ENCODE measurements at places on chromosomes 7 and 10.

DNA sequence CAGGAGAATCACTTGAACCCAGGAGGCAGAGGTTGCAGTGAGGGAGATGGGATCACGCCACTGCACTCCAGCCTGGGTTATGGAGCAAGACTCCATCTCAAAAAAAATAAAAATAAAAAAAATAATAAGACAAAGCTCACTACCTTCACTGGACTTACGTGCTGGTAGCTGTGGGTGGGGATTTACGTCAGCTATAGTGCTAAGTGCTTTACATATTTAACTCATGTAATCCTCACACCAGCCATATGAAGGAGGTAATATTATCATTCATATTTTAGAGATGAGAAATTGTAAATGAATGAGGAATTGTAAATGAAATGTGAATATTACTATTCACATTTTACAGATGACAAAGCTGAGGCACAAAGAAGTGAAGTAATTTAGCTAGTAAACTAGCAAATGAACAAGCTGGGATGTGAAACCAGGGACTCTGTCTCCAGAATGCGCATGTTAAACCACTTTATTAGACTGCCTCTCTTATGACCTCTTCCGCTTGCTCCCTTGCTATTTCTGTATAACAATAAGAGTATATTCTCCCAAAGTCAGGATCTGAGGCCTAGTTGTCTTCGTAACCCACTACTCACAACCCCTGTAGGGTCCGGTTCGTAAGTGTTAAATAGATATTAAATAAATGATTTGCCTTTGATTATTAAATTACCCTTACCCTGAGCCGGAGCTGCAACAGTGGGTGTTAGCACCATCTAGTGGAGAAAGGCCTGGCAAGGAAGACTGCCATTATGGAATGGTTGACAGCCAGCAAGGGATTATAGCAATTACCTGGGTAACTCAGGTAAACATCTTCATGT is 70.2 kb downstream of the HTR7 start:
- DNase-seq, result no peak

DNA sequence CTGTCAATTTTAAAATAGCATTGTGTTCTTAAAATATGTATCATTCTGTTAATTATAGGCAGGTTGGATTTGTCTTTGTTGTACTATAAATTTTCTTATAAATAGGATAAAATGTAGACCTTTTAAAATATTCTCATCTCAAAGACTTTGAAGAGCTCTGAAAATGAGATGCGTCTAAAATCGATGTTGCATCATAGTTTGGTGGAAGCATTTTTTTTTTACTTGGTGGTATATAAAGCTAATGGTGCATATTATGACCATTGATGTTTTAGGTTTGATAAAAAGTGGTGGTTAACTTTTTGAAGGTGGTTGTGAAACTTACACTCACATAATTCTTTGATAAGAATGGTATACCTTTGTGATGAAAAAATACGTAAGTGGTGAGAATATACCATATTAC is 69.1 kb downstream of the ZNRF2 start:
- DNase-seq, result no peak

DNA sequence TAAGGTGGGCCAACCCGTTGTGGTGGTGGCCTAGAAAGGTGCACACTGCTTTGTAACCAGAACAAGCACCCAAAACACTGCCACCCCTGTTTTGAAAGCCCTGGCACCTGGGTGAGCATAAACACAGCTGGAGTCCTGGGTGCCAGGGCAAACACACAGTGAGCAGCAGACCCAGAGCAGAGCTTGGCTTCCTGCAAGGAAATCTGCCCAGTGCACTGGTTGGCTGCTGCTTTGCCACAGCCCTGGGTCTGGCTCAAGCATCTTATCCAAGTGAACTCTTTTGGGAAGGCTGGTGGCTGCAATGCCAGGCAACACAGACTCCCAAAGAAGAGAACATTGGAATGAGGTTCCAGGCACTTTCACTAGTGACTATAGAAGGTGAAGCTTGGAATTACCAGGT is 145.5 kb upstream of the PDE1C start:
- DNase-seq, result no peak

DNA sequence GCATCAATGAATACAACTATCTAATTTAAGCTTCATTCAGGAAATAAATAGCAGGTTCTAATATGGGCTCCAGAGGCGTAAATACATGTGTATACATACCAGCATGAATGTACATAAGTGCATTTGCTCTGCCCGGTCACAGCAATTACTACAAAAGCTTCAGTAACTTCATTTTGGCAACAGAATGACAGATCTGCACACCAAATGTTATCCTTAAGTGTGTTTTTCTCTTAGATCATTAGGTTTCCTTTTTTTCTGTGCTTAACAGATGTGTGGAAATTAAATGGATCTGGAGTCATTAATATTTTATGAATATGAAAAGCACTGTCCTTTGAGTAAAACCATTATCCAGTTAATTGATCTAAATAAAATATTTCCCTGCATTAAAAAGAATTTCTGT is 159.0 kb upstream of the MEOX2 start:
- DNase-seq, result no peak

DNA sequence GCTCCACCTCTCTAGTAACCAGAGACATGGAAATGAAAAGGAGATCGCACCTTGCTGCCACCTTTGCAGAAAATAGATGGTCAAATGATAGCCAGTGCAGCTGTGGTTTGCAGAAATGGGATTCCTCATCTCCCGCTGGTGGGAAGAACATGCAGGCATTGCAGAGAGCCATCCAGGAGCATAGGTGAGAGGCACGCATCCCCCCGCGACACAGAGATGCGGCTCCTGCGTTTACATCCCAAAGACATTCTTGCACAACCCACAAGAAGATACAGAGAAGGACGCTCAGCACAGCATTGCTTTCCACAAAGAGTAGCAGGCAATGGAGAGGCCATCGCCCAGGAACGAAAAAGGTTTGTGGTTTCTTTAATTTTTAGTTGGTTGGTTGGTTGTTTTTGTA is 56.2 kb downstream of the OAT start:
- no peak for DNase-seq

- DNase-seq, result no peak
Observed at GRCh38 chr7:12567015-12567414, 3.5 kb upstream of the SCIN start.

DNA sequence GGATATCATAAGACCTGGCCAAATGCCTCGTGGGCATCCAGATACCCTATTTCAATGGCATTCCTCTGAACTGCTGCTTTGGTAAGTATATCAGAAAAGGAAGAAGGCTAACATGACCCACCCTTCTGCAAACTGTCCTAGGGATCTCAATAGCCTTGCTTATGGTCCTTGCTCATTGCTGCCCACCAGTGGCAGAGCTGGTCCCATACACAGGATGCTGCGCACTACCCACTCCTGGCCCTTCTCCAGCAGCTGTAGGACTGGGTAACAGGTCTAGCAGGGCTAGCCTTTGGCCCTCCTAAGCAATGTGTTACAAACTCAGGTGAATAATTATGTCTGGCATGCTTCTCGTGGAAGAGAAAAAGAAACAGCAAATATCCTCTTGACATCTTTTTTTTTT is 72.5 kb downstream of the C10orf90 start:
- no peak for DNase-seq

DNA sequence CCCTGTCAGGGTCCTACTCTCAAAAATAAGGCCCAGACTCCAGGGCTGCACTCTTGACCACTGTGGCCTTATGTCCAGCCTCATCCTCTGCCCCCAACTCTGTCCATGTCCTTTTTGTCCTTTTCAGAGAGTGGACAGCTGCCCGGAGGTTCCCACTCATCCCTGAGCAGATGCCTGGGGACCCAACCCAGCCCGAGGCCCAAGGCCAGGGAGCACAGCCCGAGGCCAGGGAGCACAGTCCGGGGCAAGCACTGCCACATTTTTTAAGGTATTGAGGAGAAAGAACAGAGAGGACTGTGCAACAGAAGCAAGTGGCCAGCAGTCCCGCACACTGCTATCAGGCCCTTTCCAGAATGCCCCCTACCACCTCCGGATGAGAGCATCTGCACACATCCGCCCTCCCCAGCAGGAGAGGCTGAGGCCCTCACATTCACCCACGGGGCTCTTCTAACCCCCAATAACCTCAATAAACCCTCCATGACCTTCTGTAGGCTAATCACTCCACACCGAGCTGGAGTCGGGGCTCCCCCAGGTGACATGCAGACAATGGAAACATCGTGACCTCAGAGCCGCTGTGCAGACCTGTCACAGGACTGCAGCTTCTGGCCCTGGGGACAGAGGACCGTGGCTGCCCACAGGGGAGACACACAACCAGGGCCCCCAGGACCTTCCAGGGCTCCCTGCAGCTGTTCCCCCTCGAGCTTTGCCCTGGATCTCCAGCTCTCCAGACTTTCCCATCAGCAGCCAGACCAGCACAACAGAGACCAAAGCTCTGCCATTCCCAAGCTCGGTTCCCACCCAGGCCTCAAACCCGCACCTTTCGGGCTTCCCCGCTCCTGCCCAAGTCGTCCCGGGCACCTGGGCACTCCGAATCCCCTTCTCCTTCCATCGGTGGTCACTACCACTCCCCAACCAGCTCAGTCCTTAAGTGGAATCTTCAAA is 51.4 kb downstream of the CAMK2B start:
- no peak for DNase-seq

GRCh38 chr7:28207486-28208158 is 27.0 kb upstream of the JAZF1 start:
- DNase-seq, result no peak

DNA sequence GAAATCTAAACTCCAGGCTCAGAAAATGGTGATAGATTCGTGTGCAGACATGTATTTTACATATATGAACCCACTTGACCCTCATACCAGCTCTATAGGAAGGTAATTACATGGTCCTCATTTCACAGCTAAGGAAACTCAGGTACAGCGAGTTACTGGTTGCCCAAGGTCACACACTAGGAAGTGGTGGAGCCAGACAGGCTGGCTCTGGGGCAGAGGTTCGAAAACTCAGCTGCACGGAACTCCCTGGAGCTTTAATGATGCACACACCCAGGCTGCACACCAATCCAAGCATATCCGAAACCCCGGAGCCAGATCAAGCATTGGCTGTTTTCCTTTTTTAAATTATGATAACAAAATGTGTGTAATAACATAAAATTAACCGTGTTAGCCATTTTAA is 172.4 kb downstream of the COBL start:
- no peak for DNase-seq

DNA sequence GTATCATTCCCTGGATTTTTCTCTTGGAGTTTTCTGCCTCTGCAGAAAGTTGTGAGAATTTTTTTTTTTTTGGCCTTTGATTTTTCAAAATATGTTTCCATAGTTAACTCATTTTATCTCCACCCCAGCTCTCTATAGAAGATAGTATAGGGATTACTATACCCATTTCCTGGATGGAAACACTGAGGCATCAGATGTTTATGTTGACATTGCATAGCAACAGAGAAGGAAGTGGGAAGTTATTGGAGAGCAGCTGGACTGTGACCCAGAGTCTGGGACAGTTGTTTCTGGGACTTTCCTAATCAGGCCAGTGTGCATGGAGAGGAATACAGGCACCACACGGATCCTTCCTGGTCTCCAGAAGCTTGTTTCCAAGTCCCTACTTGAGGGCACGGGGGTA is 158.0 kb downstream of the CDH23 start:
- no peak for DNase-seq

- DNase-seq, result no peak
Observed at GRCh38 chr7:103944230-103944900, 45.1 kb downstream of the RELN start.

DNA sequence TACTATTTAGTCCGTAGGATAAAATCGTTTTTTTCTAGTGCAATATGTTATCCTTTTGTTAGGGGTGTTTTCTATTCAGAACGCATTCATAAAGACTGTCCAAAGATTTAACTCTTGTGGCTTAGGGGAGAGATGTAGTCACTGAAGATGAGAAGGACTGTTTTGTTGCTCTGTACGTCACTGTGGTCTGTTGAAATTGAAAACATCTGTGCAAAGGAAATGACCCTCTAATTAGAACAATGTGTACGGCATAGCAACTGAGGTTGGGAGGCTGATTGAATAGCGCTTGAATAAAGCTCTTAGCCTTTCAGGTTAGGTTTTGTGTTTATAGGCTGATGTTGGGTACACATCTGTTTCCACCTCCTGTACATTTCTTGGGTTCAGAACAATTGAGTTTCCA is 453.4 kb upstream of the AKR1E2 start:
- no peak for DNase-seq

GRCh38 chr7:131040467-131040932 is 287.2 kb upstream of the MKLN1 start:
- DNase-seq, result peak; percentile 29

GRCh38 chr10:12795315-12796110 is 206.0 kb downstream of the CCDC3 start:
- DNase-seq, result no peak

DNA sequence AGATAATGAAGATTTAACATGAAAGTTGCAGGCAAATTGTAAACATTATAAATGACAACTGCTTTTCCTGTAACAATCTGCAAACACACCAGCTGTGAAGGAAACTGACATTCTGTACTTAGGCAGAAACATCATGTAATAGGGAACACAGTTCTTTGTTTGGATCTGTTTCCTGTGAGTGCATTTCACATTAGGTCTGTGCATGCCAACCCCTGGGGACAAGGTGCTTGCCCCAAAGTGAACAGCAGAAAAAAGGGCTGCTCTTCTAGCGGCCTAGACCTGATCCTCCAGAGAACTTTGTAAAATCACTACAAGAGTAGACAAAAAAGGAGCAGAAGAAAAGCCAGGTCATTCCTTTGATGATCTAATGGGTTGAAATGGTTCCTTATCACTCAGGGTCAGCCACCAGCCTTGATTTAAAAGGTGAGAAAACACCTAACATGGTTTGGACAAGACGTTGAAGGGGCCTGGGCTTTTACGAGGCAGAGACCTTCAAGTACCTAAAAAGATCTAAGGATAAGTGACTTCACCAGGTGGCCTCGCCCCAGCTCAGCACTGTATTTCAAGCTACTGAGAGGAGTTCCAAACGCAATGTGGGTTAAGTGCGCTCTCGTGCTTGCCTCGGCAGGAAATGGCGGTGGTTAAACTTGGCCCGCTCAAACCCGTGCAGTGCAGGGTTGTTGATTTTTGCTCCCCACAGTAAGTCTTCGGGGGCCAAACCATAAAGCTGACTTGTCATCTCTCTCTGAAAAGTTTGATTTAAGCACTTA is 249.7 kb downstream of the CREB5 start:
- DNase-seq, result no peak

GRCh38 chr10:124353896-124354295 is 64.8 kb downstream of the OAT start:
- DNase-seq, result no peak

GRCh38 chr10:69486922-69487730 is 35.9 kb downstream of the TSPAN15 start:
- DNase-seq, result no peak

GRCh38 chr7:37360484-37360883 is 88.2 kb downstream of the ELMO1 start:
- DNase-seq, result no peak

DNA sequence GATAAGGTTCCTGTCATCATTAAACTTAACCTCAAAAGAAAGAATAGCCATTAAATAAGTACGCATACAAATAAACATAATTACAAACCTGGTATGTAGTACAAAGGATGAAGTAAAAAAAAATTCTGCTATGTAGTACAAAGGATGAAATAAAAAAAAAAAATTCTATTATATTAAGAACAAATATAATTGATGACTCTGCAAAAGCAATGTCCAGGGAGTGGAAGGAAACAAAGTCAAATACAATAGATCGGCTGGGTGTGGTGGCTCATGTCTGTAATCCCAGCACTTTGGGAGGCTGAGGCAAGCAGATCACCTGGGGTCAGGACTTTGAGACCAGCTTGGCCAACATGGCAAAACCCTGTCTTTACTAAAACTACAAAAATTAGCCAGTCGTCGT is 56.9 kb downstream of the ABI1 start:
- DNase-seq, result no peak

Data from HS-27A (cell line).